Stimulated activated CD8-positive, alpha-beta memory T cell treated with anti-CD3 and anti-CD28 coated beads, Interleukin-4, amount 100 ng/mL, for 4 hours (primary cell): ENCODE measurements at places on chromosomes 4 and X.

DNA sequence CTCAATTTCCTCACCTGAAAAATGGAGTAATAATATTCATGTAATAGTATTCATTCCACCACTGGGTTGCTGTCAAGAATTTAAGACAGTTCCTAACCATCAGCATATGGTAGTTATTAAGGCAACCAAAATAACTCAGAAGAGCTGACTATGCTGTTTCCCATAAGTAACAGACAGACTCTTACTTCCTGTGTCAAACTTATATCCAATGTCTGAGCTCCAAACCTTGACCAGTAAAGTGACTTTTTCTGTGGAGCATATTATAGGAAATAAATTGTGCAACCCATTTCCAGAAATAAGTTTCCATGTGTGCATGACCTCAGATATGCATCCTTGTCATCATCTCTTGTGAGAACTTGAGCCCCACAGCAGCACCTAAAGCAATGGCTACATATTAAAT lies 78.8 kb downstream of the HADH start:
- DNase-seq = no peak

DNA sequence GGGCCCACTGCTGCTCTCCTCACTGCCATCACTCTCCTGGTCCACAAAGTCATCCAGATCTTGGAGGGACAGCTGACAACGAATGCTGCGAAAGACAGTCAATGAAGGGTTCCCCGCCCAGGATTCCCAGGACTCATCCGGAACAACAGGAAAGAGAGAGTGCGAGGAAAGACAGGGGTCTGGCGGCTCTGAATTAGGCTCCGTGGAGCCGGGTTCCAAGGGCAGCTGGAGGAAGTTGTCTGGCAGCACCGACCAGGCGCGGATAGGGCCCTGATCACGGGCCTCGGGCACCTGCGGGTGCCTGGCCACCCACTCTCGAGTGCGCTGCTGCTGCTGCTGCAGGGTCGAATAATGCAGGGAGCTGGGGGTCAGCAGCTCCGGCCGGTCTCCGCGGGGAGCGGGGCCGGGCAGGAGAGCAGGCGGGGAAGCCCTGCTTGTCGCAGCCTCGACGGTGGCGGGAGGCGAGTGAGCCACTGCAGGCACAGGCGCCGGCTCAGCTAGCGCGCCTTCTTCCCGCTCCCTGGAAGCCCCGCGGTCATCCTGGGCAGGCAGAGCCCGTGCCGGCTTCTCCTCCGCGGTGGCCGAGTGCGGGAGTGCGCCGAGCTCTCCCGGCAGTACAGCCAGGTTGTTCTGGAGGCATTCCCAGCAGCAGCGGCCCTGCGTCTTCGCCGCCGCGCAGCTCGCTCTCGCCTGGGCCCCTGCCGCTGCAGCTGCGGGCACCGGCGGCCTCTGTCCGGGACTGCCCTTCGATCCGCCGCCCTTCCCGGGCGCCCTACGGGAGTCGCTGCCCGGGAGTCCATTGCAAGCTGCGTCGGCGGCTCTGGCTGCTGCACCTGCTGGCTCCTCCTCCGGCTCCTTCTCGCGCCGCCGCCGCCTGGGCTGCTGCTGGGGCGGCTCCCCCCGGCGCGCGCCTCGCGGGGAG lies 1.1 kb downstream of the SOWAHB start:
- DNase-seq = no peak

- no peak for DNase-seq
These were observed 82.9 kb upstream of the PNPLA4 start for GRCh38 chrX:8010105-8010504.

GRCh38 chr4:138003248-138003647 lies 238.9 kb downstream of the SLC7A11 start:
- no peak for DNase-seq

DNA sequence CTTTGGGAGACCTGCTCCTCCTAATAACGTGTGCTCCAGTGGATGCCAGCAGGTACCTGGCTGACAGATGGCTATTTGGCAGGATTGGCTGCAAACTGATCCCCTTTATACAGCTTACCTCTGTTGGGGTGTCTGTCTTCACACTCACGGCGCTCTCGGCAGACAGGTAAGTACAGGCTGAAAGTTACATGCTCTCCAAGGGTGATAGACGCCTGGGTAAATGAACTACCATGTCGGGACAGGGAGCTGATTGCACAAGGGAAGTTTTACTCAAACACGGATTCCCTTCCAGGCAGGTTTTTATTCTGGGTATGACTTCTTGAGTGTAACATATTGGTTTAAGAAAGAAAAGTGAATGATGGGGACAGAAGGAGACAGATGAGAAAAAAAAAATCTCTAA lies 836 bp downstream of the GRPR start:
- no peak for DNase-seq

DNA sequence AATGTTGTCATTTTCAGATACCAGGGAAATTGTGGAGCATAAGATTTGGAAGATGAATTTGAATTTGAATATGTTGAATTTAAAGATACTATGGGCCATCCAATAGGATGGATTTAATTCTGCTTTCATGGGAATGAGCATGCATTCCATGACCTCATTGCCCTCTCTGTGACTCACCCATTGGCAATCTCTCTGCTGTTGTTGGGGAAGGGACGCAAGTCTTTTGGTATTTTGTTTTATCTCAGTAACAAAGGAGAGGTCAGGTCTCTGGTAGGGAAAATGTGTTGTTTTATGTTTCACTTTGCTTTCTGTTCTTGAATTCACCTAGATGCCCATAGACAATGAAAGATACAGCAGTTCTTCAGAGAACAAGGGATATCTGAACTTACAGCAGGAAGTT lies 42.1 kb upstream of the MAGEA4 start:
- DNase-seq = no peak

DNA sequence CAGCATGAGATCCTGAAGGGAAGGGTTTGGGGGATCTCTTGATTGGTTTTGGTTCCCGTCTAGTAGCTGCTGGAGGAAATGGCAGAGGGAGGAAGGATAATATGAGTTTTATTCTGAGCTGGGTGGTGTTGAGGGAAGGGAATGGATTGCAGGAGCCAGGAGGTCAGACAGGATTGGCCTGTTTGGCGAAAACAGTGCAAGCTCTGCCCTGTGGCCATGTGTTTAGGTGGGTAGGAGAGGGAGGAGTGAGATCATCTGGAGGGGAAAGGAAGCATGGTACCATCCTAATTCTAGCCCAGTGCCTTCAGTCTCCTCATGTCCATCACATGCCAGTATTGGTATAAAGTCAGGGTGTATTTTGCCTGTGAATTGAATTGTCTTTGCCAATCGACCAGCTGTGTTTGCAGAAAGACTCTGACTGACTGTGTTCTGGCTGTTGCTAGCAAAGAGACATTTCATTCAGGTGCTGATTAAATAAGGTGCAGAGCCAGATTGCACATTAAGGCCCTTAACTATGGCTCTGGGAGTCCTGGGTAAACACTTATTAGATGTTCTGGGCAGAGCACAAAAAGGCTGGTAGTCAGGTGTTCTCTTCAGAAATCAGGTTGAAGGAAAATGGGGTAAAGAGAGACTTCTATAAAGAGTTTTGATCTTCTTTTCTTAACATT lies 10.0 kb downstream of the TMEM164 start:
- DNase-seq = no peak

DNA sequence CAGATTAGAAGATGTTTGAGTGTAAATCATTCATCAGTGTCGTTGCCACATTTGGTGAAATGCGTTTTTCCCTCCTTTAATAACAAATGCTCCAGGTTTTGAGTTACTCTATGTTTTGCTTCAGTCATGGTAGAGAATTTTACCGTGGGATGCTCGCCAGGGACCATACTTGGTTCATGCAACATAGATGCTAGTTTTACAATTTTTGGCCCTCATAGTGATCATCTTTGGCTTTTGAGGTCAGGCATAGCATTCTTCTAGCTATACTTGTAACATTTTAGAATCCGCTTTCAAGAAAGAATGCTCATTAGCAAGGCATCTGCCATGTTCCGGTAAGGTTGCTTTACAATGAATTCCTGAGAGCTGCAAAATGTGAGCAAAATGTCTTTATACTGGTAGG lies 147.2 kb downstream of the SPCS3 start:
- DNase-seq = no peak

GRCh38 chr4:93578942-93579341 lies 249.6 kb upstream of the ATOH1 start:
- DNase-seq = no peak

GRCh38 chr4:8280876-8281440 lies 11.4 kb downstream of the HTRA3 start:
- no peak for DNase-seq

DNA sequence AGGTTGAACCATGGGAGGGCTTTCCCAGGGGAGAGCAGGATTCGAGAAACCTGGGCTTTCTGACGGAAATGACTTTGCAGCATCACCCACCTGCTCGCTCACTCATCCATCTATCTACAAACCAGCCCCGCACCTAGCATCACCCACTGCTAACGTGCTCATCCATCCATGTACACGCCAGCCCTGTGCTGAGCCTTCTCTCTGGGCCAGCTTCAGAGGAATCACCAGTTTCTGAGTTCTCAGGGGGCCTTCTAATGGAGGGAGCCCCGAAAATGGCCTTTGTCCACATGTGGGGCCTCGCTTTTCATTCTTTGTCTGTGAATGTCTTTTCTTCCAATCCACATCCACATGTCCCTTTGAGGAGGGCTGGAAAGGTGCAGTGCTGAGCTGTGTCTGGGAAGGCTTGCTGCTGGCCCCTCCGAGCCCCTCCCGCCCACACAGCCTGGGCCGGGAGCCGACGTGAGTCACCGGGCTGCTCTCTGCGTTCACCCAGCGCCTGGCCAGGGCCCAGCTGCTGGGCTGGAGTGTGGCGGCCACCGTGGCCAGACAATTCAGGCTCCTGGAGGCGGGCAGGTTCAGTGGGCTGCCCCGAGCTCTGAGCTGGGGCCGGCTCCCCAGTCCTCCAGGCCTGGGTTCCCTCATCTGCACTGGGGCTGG lies 14.7 kb downstream of the SORCS2 start:
- DNase-seq = no peak

GRCh38 chr4:103451341-103451740 lies 253.2 kb upstream of the CENPE start:
- DNase-seq = no peak

DNA sequence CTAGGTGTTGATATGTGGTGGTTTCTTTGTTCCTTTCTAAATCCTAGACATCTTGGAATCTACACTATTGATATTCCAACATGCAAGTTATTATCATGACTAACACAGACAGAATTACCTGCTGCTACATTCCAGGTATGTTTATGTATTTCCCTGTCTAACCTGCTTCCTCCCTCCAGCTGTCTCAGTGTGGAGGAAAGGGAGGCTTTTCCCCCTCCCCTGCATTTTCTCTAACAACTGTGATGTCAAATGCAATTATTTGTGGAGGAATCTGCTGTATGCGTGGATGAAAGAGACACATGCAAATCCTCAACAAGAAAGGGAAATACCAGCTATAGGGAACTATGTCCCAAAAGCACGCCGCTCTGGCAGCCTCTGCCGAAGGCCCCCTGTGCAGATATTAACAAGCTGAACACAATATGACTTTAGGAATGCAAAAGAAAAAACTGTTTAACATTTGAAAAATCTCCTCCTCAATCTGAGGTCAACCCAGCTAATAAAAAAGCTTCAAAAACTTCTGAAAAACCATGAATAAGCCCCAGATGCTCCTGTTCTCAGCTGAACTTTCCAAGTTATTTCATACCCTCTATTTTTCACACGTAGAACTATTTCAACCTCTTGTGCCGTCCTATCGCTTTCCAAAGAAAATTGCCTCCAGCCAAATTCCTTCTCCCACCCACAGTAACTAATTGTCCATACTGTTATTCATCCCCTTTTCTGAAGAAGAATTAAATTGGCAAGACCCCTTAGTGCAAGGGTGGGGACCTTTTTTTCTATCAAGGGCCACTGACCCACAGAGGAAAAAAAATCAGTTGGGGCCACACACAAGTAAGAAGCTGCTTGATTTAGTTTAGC lies 225.1 kb upstream of the GPC4 start:
- DNase-seq = no peak

DNA sequence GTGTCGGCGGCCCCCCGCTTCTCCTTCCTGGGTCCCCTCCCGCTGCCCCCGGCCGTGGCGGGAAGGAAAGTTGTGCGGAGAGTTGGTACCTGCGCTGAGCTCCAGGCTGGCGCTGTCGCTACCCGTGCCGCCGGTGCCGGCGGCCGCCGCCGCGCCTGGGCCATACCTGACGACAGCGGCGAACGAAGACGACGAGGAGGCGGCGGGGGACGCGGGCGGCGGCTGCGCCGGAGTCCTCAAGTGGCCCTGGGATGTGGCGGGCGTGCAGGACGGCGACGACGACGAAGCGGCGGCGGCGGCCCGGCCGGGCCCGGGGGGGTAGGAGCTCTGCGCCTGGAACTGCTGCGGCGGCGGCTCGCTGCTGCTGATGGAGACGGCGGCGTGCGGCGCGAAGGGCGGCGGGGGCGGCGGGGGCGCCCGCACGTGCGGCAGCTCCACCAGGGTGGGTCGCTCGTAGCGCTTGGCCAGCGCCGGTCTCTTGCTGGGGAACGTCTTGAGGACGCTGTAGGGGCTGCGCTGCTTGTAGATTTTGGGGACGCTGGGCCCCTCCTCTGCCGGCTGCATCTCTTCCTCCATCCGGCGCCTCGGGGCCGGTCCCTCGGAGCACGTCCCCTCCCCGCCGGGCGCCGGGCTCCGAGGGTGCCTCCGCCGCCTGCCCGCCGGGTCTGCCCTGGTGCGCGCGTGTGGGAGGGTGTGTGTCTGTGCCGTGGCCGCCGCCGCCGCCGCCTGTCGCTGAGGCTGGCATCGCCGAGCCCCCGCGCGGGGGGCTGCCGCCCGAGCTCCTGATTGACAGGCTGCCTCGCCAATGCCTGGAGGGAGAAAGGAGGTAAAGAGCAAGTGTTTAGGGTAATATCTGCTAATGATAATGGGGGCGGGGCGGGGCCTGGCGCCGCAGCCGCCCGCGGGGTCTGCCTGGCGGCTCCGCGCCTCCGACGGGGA lies 618 bp downstream of the BEND4 start:
- DNase-seq = peak; percentile 5

GRCh38 chr4:16817286-16817685 lies 81.2 kb downstream of the LDB2 start:
- no peak for DNase-seq

DNA sequence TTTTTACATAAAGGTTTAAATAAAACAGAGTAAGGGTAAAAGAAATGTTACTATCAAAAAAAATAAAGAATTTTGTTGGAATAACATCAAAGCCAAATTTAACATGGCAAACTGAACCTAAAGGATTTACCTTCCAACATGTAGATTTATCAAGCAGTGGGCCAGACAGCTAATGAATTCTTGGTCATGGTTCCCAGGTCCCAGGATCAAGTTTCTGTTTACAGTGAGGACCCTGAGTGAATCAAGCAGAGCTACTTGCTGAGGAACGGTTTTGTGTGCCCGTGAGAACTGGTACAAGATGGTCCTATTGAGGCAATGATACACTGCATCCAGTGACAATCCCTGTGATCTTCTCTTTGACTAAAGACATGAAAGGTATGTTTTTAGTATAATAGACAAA lies 157.1 kb downstream of the CDS1 start:
- DNase-seq = no peak

DNA sequence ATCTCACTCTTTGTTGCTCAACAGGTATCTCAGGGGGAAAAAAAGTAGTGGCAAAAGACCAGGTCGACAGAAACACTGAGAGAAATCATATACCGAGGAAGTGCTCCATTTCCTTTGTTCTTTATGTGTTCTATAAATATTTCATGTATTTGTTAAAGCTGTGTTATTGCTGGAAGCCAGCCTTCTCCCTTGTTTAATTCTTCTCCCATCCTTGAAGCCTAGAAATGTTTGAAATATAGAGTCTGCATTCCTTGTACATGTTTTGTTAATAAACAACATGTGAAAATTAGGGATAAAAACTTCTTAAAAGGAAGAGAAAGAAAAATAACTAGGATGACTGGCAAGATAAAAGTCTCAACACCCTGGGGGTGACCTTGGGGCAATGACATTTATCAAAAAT lies 186.2 kb downstream of the ANKRD50 start:
- DNase-seq = no peak
